ENCODE measurements at places on chromosomes 1 and 21.

- DNase-seq: no peak
Observed at GRCh38 chr1:192535916-192536664, 39.5 kb upstream of the RGS1 start.

- no peak for DNase-seq
Observed at GRCh38 chr1:172704001-172704400, 45.1 kb downstream of the FASLG start.

- no peak for DNase-seq
Observed at GRCh38 chr1:110135246-110135645, 15.0 kb upstream of the SLC6A17 start.

DNA sequence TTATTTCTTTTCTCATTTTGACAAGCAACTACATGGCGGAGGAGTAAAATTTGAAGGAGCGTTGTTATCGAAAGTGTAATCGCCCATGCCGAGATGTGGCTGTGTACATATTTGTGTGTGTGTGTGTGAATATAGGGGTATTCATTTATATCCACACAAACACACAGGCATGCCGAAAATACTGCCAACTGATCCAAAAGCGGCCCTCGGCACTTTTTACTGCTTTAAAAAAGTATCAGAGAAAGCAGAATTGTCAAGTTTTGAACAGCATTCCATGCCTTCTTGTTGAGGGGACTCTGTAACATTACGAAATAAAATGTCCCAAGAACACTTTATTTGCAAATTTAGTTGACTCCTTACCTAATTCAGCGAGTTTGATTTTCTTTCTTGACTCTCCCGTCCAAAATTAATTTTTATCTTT is 1.1 kb downstream of the PBX1 start:
- no peak for DNase-seq

DNA sequence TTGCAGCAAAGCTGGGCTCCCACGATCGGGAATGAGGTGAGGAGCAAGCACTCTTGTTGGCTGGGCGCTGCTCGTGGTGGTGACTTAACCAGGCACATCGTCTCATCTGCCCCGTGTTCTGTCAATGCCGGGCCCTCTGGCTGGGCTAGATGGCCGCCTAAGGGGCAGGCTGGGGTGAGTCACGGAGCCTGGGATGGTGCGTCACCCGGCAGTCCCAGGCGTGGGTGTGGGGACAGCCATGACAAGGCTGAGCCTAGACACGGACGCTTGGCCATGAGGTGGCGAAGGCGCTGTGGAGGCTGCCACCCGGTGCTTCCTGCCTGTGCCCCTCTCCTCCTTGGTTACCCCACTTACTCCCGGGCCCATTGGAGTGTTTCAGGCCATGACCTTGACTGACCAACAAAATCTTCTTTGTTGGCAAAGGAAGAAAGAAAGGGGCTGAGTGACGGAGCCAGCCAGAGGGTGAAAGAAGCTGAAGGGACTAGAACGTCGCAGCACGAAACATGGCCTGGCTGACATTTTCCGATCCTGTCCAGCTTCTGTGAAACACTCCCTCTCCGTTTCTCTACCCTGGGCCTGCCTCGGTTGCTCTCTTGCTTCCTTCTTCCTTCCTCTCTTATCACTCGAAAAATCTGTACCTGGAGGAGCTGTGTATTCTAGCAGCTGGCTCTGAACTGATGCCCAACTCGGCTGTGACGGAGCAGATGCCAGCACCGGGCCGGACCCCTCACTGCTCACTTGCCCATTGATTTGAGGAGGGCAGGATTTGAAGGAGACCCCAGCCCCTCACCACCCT is 596 bp downstream of the CD247 start:
- DNase-seq: no peak

GRCh38 chr1:8184301-8184700 is 133.6 kb upstream of the SLC45A1 start:
- no peak for DNase-seq

DNA sequence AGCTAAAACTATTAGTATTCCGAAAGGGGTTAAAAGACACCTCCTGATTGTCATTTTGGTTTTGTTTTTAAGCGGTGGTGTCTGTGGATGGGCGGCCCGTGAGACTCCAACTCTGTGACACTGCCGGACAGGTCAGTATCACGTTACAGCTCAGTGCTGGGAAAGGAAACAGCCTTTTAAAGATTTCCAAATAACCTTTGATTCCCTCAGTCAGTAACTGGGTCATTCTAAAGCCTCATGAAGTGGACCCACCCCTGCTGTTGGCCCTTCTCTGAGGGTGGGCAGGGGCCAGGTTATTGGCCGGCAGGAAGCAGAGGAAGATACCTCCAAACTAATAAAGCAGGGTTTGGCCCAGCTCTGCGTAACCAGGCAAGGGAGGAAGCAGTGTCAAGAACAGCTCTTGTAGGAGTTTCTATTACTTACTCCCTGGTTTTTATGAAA is 2.3 kb downstream of the RHOU start:
- DNase-seq: no peak

DNA sequence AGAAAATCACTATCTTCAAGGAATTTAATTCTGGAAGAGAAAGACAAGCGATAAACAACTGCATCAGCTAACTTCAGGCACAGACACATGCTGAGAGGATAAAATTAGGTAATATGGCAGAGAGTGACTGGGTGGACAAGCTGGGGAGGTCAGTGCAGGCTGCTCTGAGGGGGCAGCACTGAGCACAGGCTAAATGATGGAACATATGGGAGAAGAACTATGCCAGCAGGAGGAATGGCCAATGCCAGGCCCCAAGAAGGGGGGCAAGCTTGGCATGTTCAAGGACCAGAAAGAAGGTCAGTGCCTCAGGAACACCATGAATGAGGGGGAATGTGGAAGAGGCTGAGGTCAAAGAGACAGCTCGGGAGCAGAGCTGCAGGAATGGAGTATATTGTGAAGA is 190.7 kb upstream of the MAP1LC3C start:
- no peak for DNase-seq

Measured in BJ (cell line).